ENCODE measurements at places on chromosomes 11 and 22.
A peak's percentile ranks its signal among the peaks of the same experiment; 100 is the strongest.

DNA sequence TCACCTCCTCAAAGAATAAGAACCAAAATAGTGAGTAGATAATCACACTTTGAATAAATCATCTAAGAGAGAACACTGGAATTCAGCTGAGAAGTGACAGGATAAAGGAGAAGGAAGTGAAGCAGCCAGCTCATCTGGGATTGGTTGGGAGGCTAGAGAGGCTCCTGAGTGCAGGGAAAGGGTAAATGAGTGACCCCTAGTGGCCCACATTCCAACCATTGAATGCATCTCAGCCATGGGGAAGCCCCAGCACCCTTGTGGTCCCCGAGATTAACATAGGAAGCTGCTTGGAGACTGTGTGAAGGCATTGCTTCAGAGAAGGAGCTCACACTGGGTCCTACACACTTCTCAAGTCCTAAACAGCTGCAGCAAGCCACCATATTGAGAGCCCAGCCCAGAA, 82.3 kb downstream of the JRKL start:
- no peak for DNase-seq

GRCh38 chr11:45816614-45817013, 11.7 kb downstream of the SLC35C1 start:
- no peak for DNase-seq

- no peak for DNase-seq
Observed at GRCh38 chr22:36746375-36746970, 29.4 kb downstream of the IFT27 start.

- DNase-seq = peak; percentile 49
Observed at GRCh38 chr11:115502636-115503082, 1.6 kb downstream of the CADM1 start.

GRCh38 chr22:50641696-50642607, 14.0 kb upstream of the ARSA start:
- peak; percentile 54 for DNase-seq

- DNase-seq = peak; percentile 44
Observed at GRCh38 chr11:762421-763072, 14.7 kb downstream of the GATD1 start.

DNA sequence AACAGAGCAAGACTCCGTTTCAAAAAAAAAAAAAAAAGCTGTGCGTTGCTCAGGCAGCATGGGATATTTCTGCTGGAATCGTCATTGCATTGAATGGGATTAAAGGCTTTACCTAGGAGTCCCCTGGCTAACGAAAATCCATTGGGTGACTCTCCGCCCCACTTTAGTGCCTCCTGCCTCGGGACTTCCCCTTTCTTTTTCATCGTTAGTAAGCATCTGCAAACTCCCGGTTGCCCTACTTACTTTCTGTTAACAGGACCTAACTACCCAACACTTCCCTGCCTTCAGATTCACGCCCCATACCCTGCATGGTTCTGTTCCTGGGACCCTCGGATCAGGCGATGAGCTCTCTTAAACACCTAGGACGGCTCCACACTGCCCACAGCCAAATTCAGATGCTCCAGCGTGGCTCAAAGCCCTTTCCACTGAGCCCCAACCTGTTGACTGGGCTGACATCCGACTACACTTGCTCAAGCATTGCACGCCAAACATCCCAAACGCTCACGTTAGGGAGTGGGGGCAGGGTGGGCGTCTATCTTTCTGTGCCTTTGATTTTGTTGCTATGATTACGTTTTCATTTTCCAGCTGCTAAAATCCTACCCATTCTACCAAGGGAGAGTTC, 143.8 kb downstream of the ST3GAL4 start:
- DNase-seq = no peak

Data from midbrain (tissue), 1 donor.